ENCODE measurements at places on chromosomes 4 and X.

DNA sequence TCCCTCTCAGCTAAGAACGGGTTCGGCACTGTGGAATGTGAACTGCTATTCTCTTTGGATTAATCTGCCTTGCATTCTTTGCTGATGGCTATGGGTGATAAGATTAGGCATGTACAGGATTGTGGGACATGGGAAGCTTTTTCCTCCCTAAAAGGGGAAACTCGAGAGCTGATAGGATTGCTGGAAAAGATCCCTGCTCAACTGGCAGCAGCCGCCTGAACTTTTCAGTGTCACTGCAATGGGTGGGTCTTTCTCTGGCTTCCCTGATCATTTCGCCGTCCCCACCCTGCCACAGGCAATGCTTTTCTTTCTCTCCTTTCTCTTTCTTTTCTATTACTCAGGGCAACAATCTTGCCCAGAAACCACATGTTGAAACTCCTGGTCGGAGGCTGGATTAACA is 20.5 kb downstream of the PAGE2 start:
- DNase-seq, result no peak

DNA sequence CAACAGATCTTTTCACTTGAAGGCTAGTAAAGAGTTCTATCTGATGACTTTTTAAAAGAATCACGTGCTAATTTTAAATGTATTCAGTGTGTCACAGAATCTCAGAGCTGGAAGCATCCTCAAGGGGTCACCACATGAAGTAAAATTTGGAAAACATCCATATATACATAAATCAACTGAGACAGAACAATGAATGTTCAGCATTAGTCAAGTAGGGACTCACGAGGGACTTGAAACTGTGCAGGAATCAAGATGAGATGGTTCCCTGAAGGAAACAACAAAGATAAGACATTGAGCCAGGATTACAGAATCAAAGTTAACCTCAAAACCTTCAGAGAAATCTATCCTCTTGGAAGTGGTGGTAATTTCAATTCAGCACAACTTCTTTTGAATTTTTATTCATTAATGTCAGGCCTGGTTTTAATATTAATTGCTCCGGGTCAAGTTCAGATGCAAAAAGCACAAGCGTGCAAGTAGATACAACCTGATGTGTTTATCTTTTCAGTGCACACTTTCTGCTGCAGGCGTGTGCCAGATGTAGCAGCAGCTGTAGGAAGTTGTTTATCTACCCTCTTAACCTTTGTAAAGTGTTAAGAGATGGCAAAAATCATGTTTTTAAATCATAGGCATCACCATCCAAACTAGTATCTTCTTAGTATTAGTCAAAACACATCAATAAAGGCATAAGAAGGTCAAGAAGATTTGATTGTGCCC is 87.7 kb upstream of the SRD5A3 start:
- peak; percentile 28 for DNase-seq

DNA sequence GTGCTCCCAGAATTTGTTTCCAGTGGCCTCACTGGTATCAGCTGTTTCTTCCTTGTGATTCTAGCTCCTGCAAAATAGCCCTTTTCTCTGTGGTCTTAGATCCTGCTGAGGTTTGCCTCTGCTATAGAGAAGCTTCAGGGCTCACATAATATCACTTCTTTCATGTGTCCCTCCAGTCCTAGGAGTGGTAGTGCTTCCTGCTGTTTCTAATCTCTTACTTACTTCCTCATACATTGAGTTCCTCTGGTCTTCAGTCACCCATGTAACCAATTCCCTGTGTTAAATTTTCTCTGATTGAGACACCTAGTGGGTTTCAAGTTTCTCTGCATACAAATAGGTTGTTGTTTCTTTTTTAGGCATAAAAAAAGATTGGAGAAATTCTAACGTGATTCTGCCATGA is 1567.9 kb downstream of the ARAP2 start:
- DNase-seq, result no peak

- no peak for DNase-seq
Observed at GRCh38 chr4:103152381-103152780, 45.8 kb downstream of the CENPE start.

- DNase-seq, result no peak
Observed at GRCh38 chr4:79883290-79883689, 189.7 kb downstream of the ANTXR2 start.

GRCh38 chr4:8646296-8647093 is 53.9 kb downstream of the CPZ start:
- no peak for DNase-seq

DNA sequence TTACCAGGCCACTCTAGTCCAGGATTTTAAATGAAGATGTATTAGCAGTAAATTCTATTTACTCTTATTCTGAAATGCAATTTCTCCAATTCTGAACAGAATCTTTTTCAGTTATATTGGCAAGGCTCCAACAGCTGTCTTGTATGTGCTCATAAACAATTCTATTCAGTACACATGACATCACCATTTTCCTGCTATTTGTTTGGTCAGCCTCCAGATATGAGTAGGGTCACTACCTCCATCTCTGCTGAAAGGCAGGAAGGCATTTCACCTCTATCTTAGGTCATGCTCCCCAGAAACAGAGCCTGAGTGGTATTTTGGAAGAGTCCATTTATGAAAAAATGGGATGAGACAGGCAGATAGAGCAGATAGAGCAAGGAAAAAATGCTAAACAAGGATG is 151.1 kb upstream of the ADGRL3 start:
- no peak for DNase-seq

- no peak for DNase-seq
Observed at GRCh38 chr4:4625488-4625887, 83.6 kb upstream of the STX18 start.

GRCh38 chrX:148051973-148052372 is 70.8 kb downstream of the FMR1NB start:
- no peak for DNase-seq

GRCh38 chr4:141684785-141685184 is 48.4 kb downstream of the IL15 start:
- no peak for DNase-seq

DNA sequence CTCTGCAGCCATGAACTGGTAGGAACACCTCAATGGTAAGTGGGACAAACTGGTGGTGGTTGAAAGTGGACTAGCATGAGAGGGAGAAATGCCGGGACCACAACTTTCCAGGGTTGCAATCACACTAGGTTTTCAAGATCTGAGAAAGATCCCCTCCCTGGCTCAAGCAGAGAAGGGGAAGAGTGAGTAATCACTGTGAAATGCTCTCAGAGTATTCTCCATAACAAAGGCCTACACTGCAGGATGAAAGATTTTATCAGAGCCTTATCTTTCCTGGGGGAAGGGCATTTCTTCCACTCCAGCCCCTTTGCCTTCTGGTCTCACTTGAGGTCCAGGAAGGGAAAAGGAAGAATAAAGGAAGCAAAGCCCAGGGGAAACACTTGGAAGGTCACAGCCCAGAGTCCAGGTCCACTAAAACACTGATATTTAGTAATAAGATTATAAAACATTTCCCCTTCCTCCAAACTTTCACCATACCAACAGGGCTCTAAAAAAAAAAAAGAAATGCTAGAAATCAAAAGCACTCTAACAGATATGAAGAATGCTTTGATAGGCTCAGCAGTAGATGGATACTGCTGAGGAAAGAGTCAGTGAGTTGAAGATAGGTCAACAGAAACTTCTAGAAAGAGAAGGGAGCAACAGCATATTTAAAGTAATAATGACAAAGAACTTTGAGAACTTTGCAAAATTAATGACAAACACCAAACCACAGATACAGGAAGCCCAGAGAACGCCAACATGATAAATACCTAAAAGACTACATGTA is 95.9 kb downstream of the WDFY3 start:
- no peak for DNase-seq

DNA sequence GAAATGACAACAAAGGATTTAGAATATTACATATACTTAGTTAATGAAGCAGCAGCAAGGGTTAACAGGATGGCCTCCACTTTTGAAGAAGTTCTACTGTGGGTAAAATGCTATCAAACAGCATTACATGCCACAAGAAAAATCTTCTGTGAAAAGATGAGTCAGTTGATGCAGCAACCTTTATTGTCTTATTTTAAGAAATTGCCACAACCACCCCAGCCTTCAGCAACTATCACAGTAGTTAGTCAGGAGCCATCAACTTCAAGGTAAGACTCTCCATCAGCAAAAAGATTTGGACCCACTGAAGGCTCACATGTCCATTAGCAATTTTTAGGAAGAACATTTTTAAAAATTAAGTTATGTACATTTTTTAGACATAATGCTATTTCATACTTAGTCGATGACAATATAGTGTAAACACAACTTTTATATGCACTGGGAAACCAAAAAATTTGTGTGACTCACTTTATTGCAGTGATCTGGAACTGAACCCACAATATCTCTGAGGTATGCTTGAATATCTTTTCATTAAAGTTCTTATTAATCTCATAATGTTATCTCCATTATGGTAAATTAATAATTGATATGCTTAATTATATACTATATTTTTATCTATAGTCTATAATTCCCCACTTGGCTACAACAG is 81.2 kb downstream of the SPCS3 start:
- DNase-seq, result peak; percentile 48

GRCh38 chr4:173415092-173415491 is 16.2 kb upstream of the SCRG1 start:
- peak; percentile 36 for DNase-seq

GRCh38 chrX:110120025-110120424 is 117.1 kb downstream of the TMEM164 start:
- DNase-seq, result no peak
